Smooth muscle cell of bladder (primary cell): ENCODE measurements at places on chromosomes 3 and 15. TPM values are rescaled to one million over a fixed set of nuclear protein-coding genes. Genes with fewer than 3 reads are reported as not detected.

CFAP100 gene
- not detected in 2 replicates for total RNA-seq

P2RY12 gene
- total RNA-seq: 0.28 and 0.46 TPM in 2 replicates

SPATA12 gene
- not detected in 2 replicates for total RNA-seq

MAP6D1 gene
- 0.57 and 1.6 TPM in 2 replicates for total RNA-seq

XCR1 gene
- total RNA-seq: under 0.01 TPM in 2 replicates

FMN1 gene
- 0.43 and 1.0 TPM in 2 replicates for total RNA-seq

PRSS50 gene
- total RNA-seq: not detected in 2 replicates

CP gene
- 1.1 and 1.8 TPM in 2 replicates for total RNA-seq

NLGN1 gene
- 4.0 and 8.7 TPM in 2 replicates for total RNA-seq

IGDCC3 gene
- not detected in 2 replicates for total RNA-seq

FAM81A gene
- total RNA-seq: under 0.01 and 0.18 TPM in 2 replicates

CPN2 gene
- not detected in 2 replicates for total RNA-seq

LRRC31 gene
- total RNA-seq: not detected in 2 replicates

RASGRP1 gene
- 0.37 and 0.43 TPM in 2 replicates for total RNA-seq
